ENCODE measurements at places on chromosomes 12 and 14. TPM values are rescaled to one million over a fixed set of nuclear protein-coding genes. Genes with fewer than 3 reads are reported as not detected.

GPR68 gene
- 2.8 TPM for total RNA-seq

BMP4 gene
- total RNA-seq: not detected

SLC5A8 gene
- not detected for total RNA-seq

FITM1 gene
- 1.7 TPM for total RNA-seq

FAM90A1 gene
- 0.30 TPM for total RNA-seq

KRT3 gene
- total RNA-seq: not detected

NYNRIN gene
- 0.08 TPM for total RNA-seq

MANSC4 gene
- not detected for total RNA-seq

MDM2 gene
- 90.8 TPM for total RNA-seq

NEUROD4 gene
- total RNA-seq: not detected

SLC2A14 gene
- total RNA-seq: 0.52 TPM

SLC17A8 gene
- not detected for total RNA-seq

C12orf42 gene
- total RNA-seq: 3.9 TPM

KIF5A gene
- total RNA-seq: 0.47 TPM

PDE3A gene
- total RNA-seq: not detected

GYS2 gene
- total RNA-seq: not detected

DHH gene
- total RNA-seq: 0.71 TPM

RAP1B gene
- 256 TPM for total RNA-seq

DNA sequence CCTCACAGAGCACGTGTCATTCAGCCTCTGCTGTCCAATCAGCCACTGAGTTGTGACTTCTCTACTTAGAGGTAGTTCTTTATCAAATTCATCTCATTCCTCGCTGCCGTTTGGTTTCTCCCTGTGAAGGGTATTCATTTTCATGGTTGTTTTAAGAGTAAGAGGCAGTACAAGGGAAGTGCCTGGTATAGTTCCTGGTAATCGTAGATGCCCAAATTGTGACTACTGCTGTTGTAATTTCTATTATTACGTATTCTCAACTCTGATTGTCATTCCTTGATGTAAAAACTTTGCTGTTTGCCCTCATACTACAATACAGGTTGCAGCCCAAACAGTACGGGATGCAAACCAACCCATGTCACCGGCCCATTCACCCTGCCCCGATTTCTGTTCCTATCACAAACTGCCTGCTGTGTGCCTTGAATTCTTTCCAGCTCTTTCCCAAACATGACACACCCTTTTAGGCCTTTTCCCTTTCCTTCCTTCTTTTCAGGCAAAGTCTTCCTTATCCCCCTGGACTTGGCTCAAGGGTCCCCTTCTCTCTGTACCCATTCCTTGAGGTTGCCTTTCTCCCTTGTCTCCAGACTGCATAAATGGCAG is 93.0 kb downstream of the SLC25A47 start:
- no peak overlapping the region for H3K27ac ChIP-seq
- H3K36me3 ChIP-seq: no peaks in the 10 kb centered on the region
- no peak overlapping the region for H3K4me3 ChIP-seq
- H3K27me3 ChIP-seq: no peaks in the 10 kb centered on the region
- H3K4me1 ChIP-seq: no peaks in the 10 kb centered on the region

DNA sequence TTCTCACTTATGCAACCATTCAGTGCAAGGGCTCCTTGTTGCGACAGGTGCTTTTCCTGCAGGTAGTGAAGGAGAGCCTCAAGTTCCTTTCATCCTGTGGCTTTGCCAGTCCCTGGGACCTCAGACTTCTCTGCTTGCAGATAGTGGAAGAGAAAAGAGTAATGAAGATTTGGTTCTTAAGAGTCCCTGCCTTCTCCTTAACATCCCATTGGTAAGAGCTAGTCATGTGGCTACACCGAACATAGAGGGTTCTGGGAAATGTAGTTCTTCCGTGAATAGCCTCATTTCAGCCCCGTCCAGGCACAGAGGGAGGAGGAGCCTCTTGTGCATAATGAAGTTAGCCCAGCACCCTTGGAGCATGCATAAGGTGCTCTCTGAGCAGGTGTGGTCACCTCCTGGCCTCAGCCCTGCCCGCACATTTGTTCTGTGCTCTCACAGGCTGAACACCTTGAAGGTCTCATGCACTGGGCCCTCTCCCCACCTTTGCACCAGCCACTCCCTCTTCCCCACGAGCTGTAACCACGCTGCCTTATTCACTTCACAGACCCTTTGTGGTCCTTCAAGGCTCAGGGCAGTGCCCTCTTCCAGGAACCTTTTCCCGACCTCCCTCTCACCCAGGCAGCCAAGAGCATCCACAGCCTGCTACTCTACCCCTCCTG is 134.0 kb downstream of the BCL11B start:
- no peaks in the 10 kb centered on the region for H3K27me3 ChIP-seq
- peak overlapping the region; percentile 8 for H3K4me3 ChIP-seq
- H3K27ac ChIP-seq: no peak overlapping the region
- peaks cover 17% of the 10 kb centered on the region for H3K4me1 ChIP-seq

GRCh38 chr12:117005417-117006046 is 93.7 kb downstream of the TESC start:
- H3K4me3 ChIP-seq: no peak overlapping the region
- no peaks in the 10 kb centered on the region for H3K4me1 ChIP-seq
- no peaks in the 10 kb centered on the region for H3K27me3 ChIP-seq
- DNase-seq: no peak

- no peaks in the 10 kb centered on the region for H3K27me3 ChIP-seq
- H3K27ac ChIP-seq: no peak overlapping the region
- H3K4me1 ChIP-seq: no peaks in the 10 kb centered on the region
Observed at GRCh38 chr12:64269161-64269560, 47.1 kb upstream of the KICS2 start.

DNA sequence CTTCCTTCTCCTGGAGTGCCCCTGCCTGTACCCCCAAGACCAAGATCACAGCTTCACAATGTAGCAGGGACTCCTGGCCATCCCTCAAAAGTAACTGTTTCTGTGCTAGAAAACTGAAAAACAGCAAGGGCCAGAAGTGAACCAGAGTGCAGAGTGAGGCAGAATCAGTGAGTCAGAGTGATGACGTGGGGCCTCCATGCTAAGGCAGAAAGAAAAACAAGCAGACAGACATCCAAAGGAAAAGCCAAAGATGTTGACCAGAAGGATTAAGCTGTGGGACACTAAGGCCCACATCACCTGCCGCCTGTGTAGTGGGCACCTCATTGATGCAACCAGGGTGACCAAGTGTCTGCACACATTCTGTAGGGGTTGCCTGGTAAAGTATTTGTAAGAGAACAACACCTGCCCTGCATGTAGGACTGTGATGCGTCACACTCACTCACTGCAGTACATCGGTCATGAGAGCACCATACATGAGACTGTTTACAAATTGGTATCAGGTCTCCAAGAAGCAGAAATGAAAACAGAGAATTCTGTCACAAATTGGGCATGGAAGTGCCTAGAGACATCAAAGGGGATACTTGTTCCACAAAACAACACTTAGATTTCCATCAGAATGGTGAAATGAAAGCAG is 51.2 kb downstream of the ARMH4 start:
- H3K36me3 ChIP-seq: no peaks in the 10 kb centered on the region
- H3K27ac ChIP-seq: no peak overlapping the region
- no peaks in the 10 kb centered on the region for H3K4me1 ChIP-seq
- no peak overlapping the region for H3K4me3 ChIP-seq
- no peak for DNase-seq
- H3K27me3 ChIP-seq: peaks cover 2% of the 10 kb centered on the region

GRCh38 chr12:115421350-115421749 is 737.4 kb upstream of the TBX3 start:
- no peak overlapping the region for H3K4me3 ChIP-seq
- no peaks in the 10 kb centered on the region for H3K27me3 ChIP-seq
- no peaks in the 10 kb centered on the region for H3K4me1 ChIP-seq
- no peak for DNase-seq

DNA sequence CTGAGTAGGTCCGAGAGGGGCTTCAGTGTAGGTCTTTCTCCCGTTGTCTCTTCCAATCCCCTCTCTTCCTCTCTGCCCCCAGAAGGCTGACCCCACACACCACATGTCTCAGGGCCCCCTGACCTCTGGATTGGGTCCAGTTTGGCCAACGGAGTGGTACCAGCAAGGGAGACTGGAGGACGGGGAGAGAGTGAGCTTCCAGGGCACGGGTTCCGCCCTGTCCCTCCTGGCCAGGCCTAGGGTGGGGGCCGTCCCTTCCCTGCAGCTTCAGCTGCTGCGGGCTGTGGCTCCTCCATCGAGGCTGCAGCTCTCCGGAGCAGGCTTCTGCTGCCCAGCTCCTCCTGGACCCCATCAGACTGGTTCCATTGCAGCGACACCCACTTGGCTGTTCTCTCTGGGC is 17.4 kb downstream of the FZD10 start:
- no peak overlapping the region for H3K4me3 ChIP-seq
- peaks cover 2% of the 10 kb centered on the region for H3K27me3 ChIP-seq
- H3K4me1 ChIP-seq: no peaks in the 10 kb centered on the region
- H3K27ac ChIP-seq: no peak overlapping the region
- H3K36me3 ChIP-seq: no peaks in the 10 kb centered on the region
- DNase-seq: no peak

GRCh38 chr14:68669603-68670358 is 123.1 kb downstream of the ZFP36L1 start:
- no peaks in the 10 kb centered on the region for H3K36me3 ChIP-seq
- no peaks in the 10 kb centered on the region for H3K27me3 ChIP-seq
- H3K27ac ChIP-seq: no peak overlapping the region
- no peak for DNase-seq

GRCh38 chr14:89007906-89008305 is 183.5 kb downstream of the TTC8 start:
- H3K4me1 ChIP-seq: no peaks in the 10 kb centered on the region
- H3K36me3 ChIP-seq: no peaks in the 10 kb centered on the region
- no peak for DNase-seq
- H3K27ac ChIP-seq: no peak overlapping the region

- H3K36me3 ChIP-seq: no peaks in the 10 kb centered on the region
- no peaks in the 10 kb centered on the region for H3K27me3 ChIP-seq
- peaks cover 12% of the 10 kb centered on the region for H3K4me1 ChIP-seq
- no peak for DNase-seq
- no peak overlapping the region for H3K27ac ChIP-seq
Observed at GRCh38 chr12:69337311-69338090, 10.7 kb upstream of the LYZ start.

- no peaks in the 10 kb centered on the region for H3K36me3 ChIP-seq
- no peaks in the 10 kb centered on the region for H3K4me1 ChIP-seq
- H3K27me3 ChIP-seq: peaks cover 23% of the 10 kb centered on the region
- DNase-seq: no peak
Observed at GRCh38 chr14:99841436-99842071, 48.3 kb downstream of the EML1 start.

GRCh38 chr14:23326491-23327332 is 5.5 kb downstream of the PABPN1 start:
- H3K27ac ChIP-seq: no peak overlapping the region
- no peak for DNase-seq
- peaks cover 22% of the 10 kb centered on the region for H3K4me1 ChIP-seq
- no peak overlapping the region for H3K4me3 ChIP-seq
- H3K36me3 ChIP-seq: peaks cover 32% of the 10 kb centered on the region

GRCh38 chr12:106010741-106011140 is 128.0 kb downstream of the NUAK1 start:
- peaks cover 2% of the 10 kb centered on the region for H3K27me3 ChIP-seq
- DNase-seq: no peak
- H3K4me1 ChIP-seq: no peaks in the 10 kb centered on the region
- no peak overlapping the region for H3K4me3 ChIP-seq
- H3K27ac ChIP-seq: no peak overlapping the region

DNA sequence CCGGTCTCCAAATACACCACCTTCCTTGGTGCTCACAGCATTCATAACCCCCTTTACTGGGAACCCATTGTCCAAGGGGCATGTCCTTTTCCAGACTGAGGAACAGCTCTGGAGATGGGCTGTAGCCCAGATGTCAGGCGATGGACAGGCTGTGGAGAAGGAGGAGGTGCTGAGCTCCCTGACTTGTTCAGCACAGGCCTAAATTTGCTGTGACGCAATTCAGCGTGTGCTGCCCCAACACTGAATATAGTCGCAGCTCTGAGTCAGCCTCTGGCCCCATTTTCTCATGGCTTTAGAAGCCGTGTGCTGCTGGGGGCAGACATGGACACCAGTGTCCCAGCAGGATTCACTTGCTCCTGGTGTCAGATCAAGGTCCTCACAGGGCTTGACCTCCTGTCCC is 269.1 kb downstream of the EMP1 start:
- H3K4me3 ChIP-seq: no peak overlapping the region
- H3K36me3 ChIP-seq: no peaks in the 10 kb centered on the region
- H3K27ac ChIP-seq: no peak overlapping the region
- no peaks in the 10 kb centered on the region for H3K4me1 ChIP-seq
- no peak for DNase-seq
- H3K27me3 ChIP-seq: no peaks in the 10 kb centered on the region

GRCh38 chr14:32694795-32695449 is 243.8 kb upstream of the NPAS3 start:
- no peak overlapping the region for H3K27ac ChIP-seq
- H3K4me3 ChIP-seq: no peak overlapping the region
- no peak for DNase-seq
- H3K4me1 ChIP-seq: no peaks in the 10 kb centered on the region
- no peaks in the 10 kb centered on the region for H3K27me3 ChIP-seq

GRCh38 chr14:105944632-105945610 is 418.5 kb downstream of the TMEM121 start:
- no peak overlapping the region for H3K4me3 ChIP-seq
- H3K27ac ChIP-seq: no peak overlapping the region
- H3K36me3 ChIP-seq: no peaks in the 10 kb centered on the region
- H3K4me1 ChIP-seq: peaks cover 17% of the 10 kb centered on the region

GRCh38 chr12:92301356-92301755 is 155.7 kb upstream of the BTG1 start:
- H3K27ac ChIP-seq: no peak overlapping the region
- H3K27me3 ChIP-seq: no peaks in the 10 kb centered on the region
- H3K4me3 ChIP-seq: no peak overlapping the region
- peaks cover 32% of the 10 kb centered on the region for H3K4me1 ChIP-seq

GRCh38 chr14:24329736-24330135 is 5.1 kb downstream of the ADCY4 start:
- no peak overlapping the region for H3K4me3 ChIP-seq
- H3K36me3 ChIP-seq: no peaks in the 10 kb centered on the region
- H3K27me3 ChIP-seq: peaks cover 17% of the 10 kb centered on the region
- DNase-seq: peak; percentile 41
- H3K27ac ChIP-seq: no peak overlapping the region

- H3K4me1 ChIP-seq: peaks cover 38% of the 10 kb centered on the region
- DNase-seq: peak; percentile 73
- no peaks in the 10 kb centered on the region for H3K36me3 ChIP-seq
- H3K4me3 ChIP-seq: peak within 1 kb of the TSS; percentile 64
- no peaks in the 10 kb centered on the region for H3K27me3 ChIP-seq
Observed at GRCh38 chr12:43835656-43836474, at the start of gene TMEM117. Gene TMEM117, plus strand, starts transcription at chr12:43836081.

- no peak overlapping the region for H3K4me3 ChIP-seq
- H3K4me1 ChIP-seq: no peaks in the 10 kb centered on the region
- H3K36me3 ChIP-seq: no peaks in the 10 kb centered on the region
- DNase-seq: no peak
- H3K27ac ChIP-seq: no peak overlapping the region
Observed at GRCh38 chr14:87600240-87600639, 392.7 kb downstream of the GALC start.

- no peaks in the 10 kb centered on the region for H3K36me3 ChIP-seq
- no peak overlapping the region for H3K4me3 ChIP-seq
- H3K27ac ChIP-seq: no peak overlapping the region
- H3K4me1 ChIP-seq: peaks cover 16% of the 10 kb centered on the region
Observed at GRCh38 chr12:51593539-51593938, 2.5 kb downstream of the SCN8A start.
